Peyer's patch (tissue), 4 donors: ENCODE measurements at places on chromosomes 4 and X. TPM values are rescaled to one million over a fixed set of nuclear protein-coding genes. Genes with fewer than 3 reads are reported as not detected.

The FRAS1 gene
- 4.1 TPM for total RNA-seq

The GABRG1 gene
- not detected for total RNA-seq

The ITIH6 gene
- total RNA-seq = not detected

The ABLIM2 gene
- 12.4 TPM for total RNA-seq

The MAGEA4 gene
- total RNA-seq = not detected

The RHOXF2 gene
- not detected for total RNA-seq

The PPP4R3C gene
- total RNA-seq = not detected

The CXCR3 gene
- total RNA-seq = 4.4 TPM

DNA sequence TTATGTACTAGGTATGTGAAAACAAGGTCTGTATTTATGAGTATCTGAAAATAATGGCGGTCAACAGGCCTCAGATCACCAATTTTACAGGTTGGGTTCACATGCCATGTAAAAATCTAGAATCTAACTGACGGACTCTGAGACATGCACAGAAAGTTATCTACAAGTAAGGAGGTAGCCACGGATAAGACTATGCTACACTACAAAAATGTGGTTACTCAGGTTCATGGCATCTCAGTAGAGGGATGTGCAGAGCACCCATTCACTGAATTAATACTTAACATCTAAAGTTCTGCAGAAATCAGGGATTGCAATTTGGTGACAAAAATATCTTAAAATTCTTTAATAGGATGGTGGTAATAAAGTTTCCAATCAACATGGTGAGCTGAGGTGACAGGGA lies 155.9 kb downstream of the APBB2 start:
- H3K27me3 ChIP-seq = no peaks in the 10 kb centered on the region
- H3K27ac ChIP-seq = no peak overlapping the region
- H3K4me3 ChIP-seq = no peak overlapping the region
- no peak for DNase-seq
- no peaks in the 10 kb centered on the region for H3K4me1 ChIP-seq

- no peak overlapping the region for H3K27ac ChIP-seq
- DNase-seq = no peak
- no peaks in the 10 kb centered on the region for H3K4me1 ChIP-seq
- H3K36me3 ChIP-seq = no peaks in the 10 kb centered on the region
- H3K27me3 ChIP-seq = no peaks in the 10 kb centered on the region
Measured at GRCh38 chrX:40864972-40865371, 129.6 kb upstream of the MED14 start.

- H3K27ac ChIP-seq = no peak overlapping the region
- H3K36me3 ChIP-seq = no peaks in the 10 kb centered on the region
- H3K27me3 ChIP-seq = no peaks in the 10 kb centered on the region
- DNase-seq = no peak
Measured at GRCh38 chrX:137945470-137945869, 379.5 kb downstream of the ZIC3 start.

DNA sequence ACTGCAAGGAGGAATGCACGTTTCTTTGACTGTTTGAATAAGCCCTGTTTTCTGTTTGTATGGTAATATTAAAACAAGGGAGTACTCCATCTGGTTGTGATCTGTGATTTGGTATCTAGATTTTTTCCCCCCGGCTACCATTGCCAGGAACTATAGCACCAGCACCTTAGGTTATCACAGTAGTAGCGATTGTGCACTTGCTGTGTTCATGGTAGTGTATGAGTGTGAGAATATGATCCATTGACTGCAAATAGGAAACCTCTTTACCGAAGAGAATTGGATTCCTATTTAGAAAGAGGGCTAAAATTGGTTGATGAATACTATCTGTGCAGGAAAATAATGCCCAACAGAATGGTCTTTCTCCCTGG lies 69.9 kb downstream of the LARP7 start:
- DNase-seq = no peak
- H3K4me3 ChIP-seq = no peak overlapping the region
- H3K27ac ChIP-seq = no peak overlapping the region
- no peaks in the 10 kb centered on the region for H3K27me3 ChIP-seq
- no peaks in the 10 kb centered on the region for H3K4me1 ChIP-seq

DNA sequence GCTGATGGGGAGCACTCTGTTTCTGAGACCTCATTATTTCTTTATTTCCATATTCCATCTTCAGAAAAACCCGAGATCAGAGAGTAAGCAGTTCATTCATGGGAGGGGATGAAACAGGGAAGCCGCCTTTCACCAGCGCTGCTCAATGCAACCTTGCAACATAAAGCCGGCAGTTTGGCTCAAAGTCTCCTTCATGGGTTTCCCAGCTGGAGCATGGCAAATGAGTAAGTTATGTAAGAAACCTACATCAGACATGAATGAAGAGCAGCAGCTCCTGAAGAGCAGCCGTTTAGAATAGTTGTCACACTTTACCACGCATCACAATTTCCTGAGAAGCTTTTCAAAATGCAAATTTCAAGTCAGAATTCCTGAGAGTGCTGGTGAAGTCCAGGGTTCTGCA lies 578.8 kb downstream of the FSTL5 start:
- no peak overlapping the region for H3K27ac ChIP-seq
- H3K4me3 ChIP-seq = no peak overlapping the region
- no peaks in the 10 kb centered on the region for H3K4me1 ChIP-seq
- DNase-seq = no peak

GRCh38 chrX:109393859-109394258 lies 88.0 kb downstream of the GUCY2F start:
- H3K4me1 ChIP-seq = no peaks in the 10 kb centered on the region
- DNase-seq = no peak
- no peak overlapping the region for H3K27ac ChIP-seq

- no peak overlapping the region for H3K4me3 ChIP-seq
- H3K27me3 ChIP-seq = no peaks in the 10 kb centered on the region
- H3K4me1 ChIP-seq = no peaks in the 10 kb centered on the region
- H3K36me3 ChIP-seq = no peaks in the 10 kb centered on the region
- no peak for DNase-seq
Measured at GRCh38 chr4:106650701-106651100, 282.1 kb upstream of the GIMD1 start.

GRCh38 chrX:103538728-103539127 lies 19.4 kb upstream of the RAB40A start:
- no peaks in the 10 kb centered on the region for H3K36me3 ChIP-seq
- H3K27me3 ChIP-seq = no peaks in the 10 kb centered on the region
- H3K4me3 ChIP-seq = no peak overlapping the region
- no peak for DNase-seq
- no peak overlapping the region for H3K27ac ChIP-seq

GRCh38 chr4:184156163-184156920 lies 61.3 kb downstream of the ENPP6 start:
- H3K27me3 ChIP-seq = no peaks in the 10 kb centered on the region
- DNase-seq = no peak
- H3K27ac ChIP-seq = peak overlapping the region; percentile 41
- H3K4me3 ChIP-seq = no peak overlapping the region
- H3K36me3 ChIP-seq = no peaks in the 10 kb centered on the region

DNA sequence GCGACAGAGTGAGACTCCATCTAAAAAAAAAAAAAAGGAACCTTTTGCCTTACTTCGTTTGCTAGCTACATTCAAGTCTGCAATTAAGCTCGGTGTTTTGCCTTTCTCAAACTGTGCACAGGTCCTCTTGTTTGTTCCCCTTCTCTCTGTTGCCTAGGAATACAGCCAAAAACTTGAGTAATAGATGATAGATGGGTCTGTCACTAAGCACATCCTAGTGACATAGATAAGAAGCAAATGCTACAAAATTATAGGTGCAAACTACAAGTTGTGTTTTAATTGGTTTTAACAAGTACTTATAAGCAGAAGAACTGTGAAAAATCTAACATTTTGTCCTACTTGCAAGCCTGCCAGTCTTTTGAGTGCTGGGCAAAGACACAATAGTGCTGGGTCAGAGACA lies 95.2 kb downstream of the SNCA start:
- DNase-seq = no peak
- no peak overlapping the region for H3K4me3 ChIP-seq
- no peaks in the 10 kb centered on the region for H3K27me3 ChIP-seq

GRCh38 chrX:48918643-48919340 lies at the start of gene PIM2:
TSS of gene PIM2 (minus strand) at chrX:48919024. CDS start at chrX:48918834, 190 bp downstream.
- no peaks in the 10 kb centered on the region for H3K27me3 ChIP-seq
- H3K27ac ChIP-seq = peak within 1 kb of the TSS; percentile 89
- H3K4me1 ChIP-seq = no peaks in the 10 kb centered on the region
- peak; percentile 89 for DNase-seq
- no peaks in the 10 kb centered on the region for H3K36me3 ChIP-seq
- H3K4me3 ChIP-seq = peak within 1 kb of the TSS; percentile 72

DNA sequence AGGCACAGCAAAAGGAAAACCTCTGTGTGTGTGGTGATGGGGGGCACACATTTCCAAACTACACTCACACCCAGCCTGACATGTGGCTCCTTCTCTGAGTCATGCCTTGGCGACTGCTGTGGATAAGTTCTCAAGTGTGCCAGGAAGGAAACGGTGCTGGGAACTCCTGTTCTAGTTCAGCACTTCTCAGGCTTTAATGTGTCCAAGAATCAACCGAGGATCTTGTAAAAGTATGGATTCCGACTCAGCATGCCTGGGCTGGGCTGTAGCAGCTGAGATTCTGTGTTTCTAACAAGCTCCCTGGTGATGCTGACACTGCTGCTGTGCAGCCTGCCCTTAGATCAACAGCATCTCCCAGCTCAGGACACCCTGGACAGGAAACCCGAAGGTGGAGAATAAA lies 20.2 kb downstream of the CLNK start:
- DNase-seq = no peak
- H3K4me3 ChIP-seq = no peak overlapping the region
- no peaks in the 10 kb centered on the region for H3K4me1 ChIP-seq
- no peaks in the 10 kb centered on the region for H3K27me3 ChIP-seq
- H3K36me3 ChIP-seq = no peaks in the 10 kb centered on the region

DNA sequence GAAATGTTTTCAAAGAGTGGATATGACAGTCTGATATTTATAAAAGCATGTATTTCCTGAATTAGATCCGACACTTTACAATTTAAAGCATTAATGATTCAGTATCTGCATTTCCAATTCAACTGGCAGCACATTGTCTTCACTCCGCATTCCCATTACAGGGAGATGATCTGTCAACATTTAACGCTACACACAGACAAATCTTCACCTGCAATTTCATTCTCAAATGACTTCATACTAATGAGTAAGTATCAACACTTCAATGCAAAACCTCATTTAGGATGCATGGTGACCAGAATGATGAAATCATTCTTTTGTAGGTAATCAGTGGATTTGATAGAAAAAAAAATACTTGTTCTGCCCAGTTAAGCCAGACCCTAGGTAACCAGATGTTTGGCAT lies 749.6 kb downstream of the CENPC start:
- H3K4me3 ChIP-seq = no peak overlapping the region
- no peaks in the 10 kb centered on the region for H3K4me1 ChIP-seq
- H3K27me3 ChIP-seq = no peaks in the 10 kb centered on the region
- H3K27ac ChIP-seq = no peak overlapping the region
- H3K36me3 ChIP-seq = no peaks in the 10 kb centered on the region

GRCh38 chr4:151418385-151418784 lies 9.4 kb downstream of the FHIP1A start:
- no peak overlapping the region for H3K4me3 ChIP-seq
- no peaks in the 10 kb centered on the region for H3K4me1 ChIP-seq
- no peak for DNase-seq
- H3K27me3 ChIP-seq = no peaks in the 10 kb centered on the region
- H3K36me3 ChIP-seq = no peaks in the 10 kb centered on the region

DNA sequence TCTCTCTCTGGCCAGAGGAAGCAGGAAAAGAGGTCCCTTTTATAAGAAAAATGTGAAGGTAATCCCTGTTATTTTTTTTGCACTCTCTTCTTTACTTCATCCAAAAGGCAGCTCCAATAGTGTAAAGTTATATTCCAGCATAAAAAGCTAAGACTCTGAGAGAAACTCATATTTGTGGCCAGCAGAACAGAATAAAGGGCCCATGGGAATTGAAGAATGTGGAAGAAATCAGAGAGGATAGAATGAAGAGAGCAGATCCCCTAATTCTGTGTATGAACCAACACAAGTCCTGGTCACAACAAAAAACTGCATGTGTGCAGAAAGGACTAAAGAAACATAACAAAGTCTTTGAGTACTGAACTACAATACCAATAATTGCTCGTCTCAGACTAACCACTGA lies 22.3 kb downstream of the RPS6KA6 start:
- no peaks in the 10 kb centered on the region for H3K36me3 ChIP-seq
- no peak for DNase-seq
- no peaks in the 10 kb centered on the region for H3K4me1 ChIP-seq

- H3K27ac ChIP-seq = peak overlapping the region; percentile 76
- H3K4me3 ChIP-seq = no peak overlapping the region
- no peaks in the 10 kb centered on the region for H3K27me3 ChIP-seq
- no peaks in the 10 kb centered on the region for H3K36me3 ChIP-seq
- no peaks in the 10 kb centered on the region for H3K4me1 ChIP-seq
Measured at GRCh38 chr4:110610620-110610939, 12.3 kb downstream of the PITX2 start.

DNA sequence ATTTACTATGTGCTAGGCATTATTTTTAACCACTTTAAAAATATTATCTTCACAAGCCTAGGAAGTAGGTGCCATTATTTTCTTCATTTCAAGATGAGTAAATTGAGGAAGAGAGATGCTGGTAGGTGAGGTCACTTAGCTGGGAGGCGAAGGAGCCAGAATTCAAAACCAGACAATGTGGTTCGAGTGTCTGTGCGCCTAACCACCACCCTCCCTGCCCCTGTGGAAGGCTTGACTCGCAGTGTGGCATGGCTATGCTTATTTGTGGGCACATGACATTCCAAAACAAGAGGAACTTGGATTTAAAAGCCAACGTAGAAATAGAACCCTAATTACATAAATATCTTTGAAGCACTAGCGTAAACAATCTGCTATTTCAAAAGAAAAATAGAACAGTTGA lies 226.6 kb upstream of the PITX2 start:
- H3K27ac ChIP-seq = no peak overlapping the region
- H3K4me1 ChIP-seq = no peaks in the 10 kb centered on the region
- DNase-seq = no peak
- no peaks in the 10 kb centered on the region for H3K27me3 ChIP-seq
- no peak overlapping the region for H3K4me3 ChIP-seq

- H3K27me3 ChIP-seq = no peaks in the 10 kb centered on the region
- DNase-seq = no peak
- H3K27ac ChIP-seq = no peak overlapping the region
- H3K4me3 ChIP-seq = no peak overlapping the region
- H3K4me1 ChIP-seq = no peaks in the 10 kb centered on the region
- no peaks in the 10 kb centered on the region for H3K36me3 ChIP-seq
Measured at GRCh38 chr4:47972181-47972580, 44.3 kb downstream of the CNGA1 start.

DNA sequence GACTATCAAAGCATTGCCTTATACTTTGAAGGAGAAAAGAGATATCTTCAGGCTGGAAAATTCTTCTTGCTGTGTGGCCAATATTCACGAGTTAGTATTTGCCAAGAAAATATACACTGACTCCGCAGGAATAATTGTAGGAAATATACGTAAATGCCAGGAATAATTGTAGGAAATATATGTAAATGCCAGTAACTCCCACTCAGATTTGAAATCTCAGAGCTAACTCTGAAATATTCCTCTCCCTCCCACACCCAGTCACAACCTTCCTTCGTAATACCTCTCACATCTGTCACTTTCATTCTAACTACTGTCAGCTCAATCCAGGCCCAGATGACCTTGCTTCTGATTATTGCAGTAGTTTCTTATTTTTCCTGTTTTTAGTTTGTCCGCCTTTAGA lies 73.5 kb downstream of the WDR19 start:
- no peak for DNase-seq
- H3K4me3 ChIP-seq = no peak overlapping the region
- no peak overlapping the region for H3K27ac ChIP-seq
- no peaks in the 10 kb centered on the region for H3K4me1 ChIP-seq
- H3K36me3 ChIP-seq = no peaks in the 10 kb centered on the region
- H3K27me3 ChIP-seq = no peaks in the 10 kb centered on the region
